ENCODE measurements at places on chromosomes 6 and 20.

GRCh38 chr20:48467622-48468021 is 360.2 kb downstream of the PREX1 start:
- DNase-seq, result no peak

DNA sequence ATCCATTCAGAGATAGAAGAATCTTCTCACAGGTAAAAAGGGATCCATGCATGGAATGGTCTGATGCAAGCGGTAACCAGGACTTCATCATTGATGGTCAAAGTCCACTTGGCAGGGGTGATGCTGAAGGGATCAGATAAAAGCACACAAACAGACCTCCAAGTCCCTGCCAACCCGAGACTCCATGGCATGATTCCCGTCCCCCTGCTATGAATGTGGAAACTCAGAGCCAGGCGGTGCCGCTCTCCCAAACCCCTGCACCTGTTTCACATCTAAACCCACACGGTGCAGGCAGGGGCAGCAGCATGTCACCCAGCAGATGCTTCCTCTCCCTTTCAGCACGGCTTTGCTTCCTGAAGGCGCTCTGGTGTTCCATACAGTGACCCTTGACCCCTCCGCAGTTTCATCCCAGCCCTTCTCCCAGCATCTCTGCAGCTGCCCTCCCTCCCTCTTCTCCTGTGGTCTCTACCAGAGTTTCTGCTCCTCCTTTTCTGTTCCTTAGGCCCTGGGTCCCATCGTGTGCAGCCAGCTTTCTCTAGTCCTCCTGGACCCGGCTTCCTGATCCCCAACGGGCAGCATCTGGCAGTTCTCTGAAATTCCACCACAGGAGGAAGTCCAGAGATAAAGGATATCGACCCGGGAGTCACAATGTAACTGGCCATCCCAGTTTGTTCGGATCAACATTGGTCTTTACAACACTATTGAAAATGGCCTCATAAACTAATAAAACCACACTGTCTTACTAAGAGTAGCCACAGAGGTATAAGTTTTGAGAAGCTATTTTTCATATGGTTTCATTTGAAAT is 235.0 kb downstream of the TTLL2 start:
- no peak for DNase-seq

DNA sequence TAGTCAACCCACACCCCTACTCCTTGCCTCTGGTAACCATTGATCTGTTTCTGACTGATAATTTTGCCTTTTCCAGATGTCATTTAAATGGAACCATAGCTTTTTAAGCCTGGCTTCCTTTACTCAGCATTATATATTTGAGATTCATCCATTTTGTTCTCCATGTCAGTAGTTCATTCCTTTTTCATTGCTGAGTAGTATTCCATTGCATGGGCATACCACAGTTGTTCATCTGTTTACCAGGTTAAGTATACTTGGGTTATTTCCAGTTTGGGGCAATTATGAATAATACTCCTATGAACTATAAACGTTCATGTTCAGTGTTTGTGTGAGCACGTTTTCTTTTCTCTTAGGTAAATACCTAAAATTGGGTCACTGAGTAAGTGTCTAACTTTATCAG is 25.1 kb downstream of the FGD2 start:
- DNase-seq, result no peak

GRCh38 chr6:133362813-133363212 is 121.7 kb downstream of the EYA4 start:
- DNase-seq, result no peak

- no peak for DNase-seq
Observed at GRCh38 chr20:53794529-53795115, 201.0 kb upstream of the ZNF217 start.

- peak; percentile 71 for DNase-seq
Observed at GRCh38 chr6:167550941-167551627, 226.2 kb downstream of the TTLL2 start.
